Posterior vena cava (tissue), 2 donors: ENCODE measurements at places on chromosomes 2 and 18. TPM values are rescaled to one million over a fixed set of nuclear protein-coding genes. Genes with fewer than 3 reads are reported as not detected.

DNA sequence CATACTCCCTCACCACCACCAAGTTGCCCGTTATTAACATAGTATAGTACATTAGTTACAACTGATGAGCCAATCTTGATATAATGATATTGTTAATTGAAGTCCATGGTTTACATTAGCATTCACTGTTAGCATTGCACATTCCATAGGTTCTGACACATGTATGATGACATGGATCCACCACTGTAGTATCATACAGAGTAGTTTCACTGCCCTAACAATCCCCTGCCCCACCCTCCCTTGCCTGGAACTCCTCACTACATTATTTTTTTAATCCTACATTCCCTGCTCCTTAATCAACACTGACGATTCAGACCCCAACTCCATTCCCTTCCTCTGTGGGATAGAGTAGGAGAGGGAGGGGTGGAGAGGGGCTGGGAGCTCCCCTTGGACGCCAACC is 20.2 kb upstream of the ST3GAL5 start:
- DNase-seq = no peak

The CNDP1 gene
- not detected for total RNA-seq

DNA sequence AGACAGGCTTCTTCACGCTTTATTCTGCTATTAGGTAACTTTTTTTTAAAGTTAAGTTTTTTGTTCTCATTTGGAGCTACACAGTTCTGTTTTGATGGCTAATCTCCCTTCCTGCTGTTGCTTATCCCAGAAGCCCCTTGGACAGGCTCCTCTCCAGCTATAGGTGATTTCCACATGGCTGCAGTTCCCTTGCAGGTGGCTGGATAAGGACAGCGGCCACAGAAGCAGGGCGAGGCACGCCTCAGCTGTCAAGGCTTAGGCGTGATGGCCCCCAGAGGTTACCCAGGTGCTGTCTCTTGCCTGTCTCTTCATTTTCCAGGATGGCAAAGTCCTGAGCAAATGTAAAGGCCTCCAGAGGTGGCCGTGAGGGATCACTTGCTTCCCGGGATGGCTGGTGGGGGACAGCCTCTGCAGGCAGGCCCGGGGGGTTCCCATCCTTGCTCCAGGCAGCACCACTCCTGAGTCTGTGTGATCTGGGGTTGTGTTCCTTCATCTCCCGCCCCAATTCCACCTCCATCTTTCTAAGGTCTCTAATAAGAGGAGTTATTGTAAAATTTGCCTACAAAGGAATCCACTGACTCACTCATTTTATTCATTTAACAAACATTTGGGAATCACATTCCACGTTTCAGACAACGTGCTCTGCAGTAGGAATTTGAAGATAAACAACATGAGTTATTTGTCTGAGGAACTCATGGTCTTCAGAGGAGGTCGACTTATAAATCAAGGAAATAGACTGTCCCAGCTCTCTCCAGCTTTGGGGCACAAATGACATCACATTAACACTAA is 53.4 kb downstream of the NAPG start:
- DNase-seq = no peak

GRCh38 chr2:174662459-174662858 is 64.9 kb upstream of the WIPF1 start:
- DNase-seq = no peak

DNA sequence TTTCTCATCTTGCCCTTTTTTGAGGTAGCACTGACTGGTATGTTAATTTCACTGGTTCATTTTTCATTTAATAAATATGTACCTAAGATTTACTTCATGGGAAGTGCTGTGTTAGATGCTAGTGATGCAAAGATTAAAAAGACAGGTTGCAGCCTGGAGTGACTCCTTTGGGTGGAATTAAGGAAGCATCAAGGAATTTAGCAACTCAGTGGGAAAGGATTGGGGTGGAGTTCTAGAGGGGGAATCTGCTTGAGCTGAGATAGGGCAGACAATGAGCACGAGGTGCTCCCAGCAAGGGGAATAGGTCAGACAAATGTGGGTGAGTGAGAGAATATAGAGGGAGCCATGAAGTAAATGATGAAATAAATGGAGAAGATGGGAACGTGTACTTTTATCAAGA is 57.0 kb downstream of the LYPD6 start:
- no peak for DNase-seq
